ENCODE measurements at places on chromosomes 7 and 10. TPM values are rescaled to one million over a fixed set of nuclear protein-coding genes. Genes with fewer than 3 reads are reported as not detected.

CBX3 gene
- total RNA-seq, result 96.3 TPM

GATA3 gene
- total RNA-seq, result not detected

ACBD5 gene
- 21.9 TPM for total RNA-seq

GRCh38 chr10:60403168-60403873 is 13.6 kb upstream of the ANK3 start:
- no peaks in the 10 kb centered on the region for H3K4me1 ChIP-seq
- H3K4me3 ChIP-seq, result no peak overlapping the region
- no peak for DNase-seq
- no peaks in the 10 kb centered on the region for H3K36me3 ChIP-seq
